ENCODE measurements at places on chromosomes 4 and X.

- DNase-seq: no peak
Observed at GRCh38 chrX:14029039-14029424, 660 bp downstream of the GEMIN8 start.

GRCh38 chr4:153346563-153346962 is 2.1 kb downstream of the MND1 start:
- DNase-seq: no peak

- peak; percentile 15 for DNase-seq
Observed at GRCh38 chrX:103464072-103464773, 55.1 kb downstream of the RAB40A start.

GRCh38 chr4:5683566-5683965 is 24.8 kb downstream of the EVC2 start:
- DNase-seq: no peak

GRCh38 chr4:38805530-38806145 is 1.0 kb upstream of the TLR1 start:
- peak; percentile 25 for DNase-seq

GRCh38 chrX:72306851-72307645 is 1.3 kb upstream of the CITED1 start:
- peak; percentile 4 for DNase-seq

DNA sequence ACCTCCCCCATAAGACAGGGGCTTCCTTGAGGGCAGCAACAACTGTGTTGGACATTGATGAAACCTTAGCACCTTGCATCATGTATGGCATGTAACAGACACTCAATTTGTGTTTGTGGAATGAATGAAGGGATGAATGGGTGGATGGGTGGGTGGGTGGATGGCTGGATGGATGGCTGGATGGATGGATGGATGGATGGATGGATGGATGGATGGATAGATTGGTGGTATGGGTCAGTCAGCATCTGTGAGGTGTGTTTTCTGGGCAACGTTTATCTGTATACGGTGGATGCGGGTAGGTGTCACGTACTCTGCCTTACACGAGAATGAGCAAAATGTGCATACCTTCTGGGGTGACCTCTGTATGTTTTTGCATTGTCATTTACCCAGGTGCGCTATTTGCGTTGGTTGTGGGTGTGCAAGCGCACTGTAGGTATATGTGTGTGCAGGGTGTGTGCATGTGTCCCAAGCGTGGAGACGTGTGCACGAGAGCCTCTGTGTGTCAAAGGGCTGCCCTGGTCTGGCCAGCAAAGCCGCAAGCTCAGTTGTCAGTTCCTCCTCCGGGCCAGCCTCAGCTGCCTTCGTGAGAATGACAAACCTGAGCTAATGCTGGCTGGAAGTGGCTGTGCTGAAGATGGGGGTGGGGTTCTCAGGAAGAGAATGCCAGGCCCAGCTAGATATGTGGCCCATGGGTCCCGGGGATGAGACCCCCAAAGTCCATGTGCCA is 26.5 kb downstream of the ELF4 start:
- DNase-seq: no peak

DNA sequence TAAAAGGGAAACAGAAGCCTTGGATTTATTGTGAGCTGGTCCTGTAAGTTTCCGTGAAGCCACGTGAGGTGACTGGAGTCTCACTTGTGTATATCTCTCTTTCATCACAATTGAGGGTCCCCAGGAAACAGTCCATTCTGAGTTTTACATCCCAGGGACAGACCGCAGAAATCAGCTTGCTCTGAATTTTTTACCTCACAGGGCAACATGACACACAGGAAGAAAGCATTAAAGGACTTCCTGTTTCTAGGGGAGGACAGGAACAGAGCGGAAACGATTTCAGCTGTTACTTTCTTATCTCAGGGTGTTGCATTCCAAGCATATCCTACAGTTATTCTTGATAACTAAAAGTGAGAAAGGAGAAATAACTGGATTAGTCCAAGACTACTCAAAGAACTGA is 553.5 kb downstream of the TRAM1L1 start:
- DNase-seq: no peak

- peak; percentile 54 for DNase-seq
Observed at GRCh38 chrX:39883666-39884065, 214.1 kb downstream of the BCOR start.

DNA sequence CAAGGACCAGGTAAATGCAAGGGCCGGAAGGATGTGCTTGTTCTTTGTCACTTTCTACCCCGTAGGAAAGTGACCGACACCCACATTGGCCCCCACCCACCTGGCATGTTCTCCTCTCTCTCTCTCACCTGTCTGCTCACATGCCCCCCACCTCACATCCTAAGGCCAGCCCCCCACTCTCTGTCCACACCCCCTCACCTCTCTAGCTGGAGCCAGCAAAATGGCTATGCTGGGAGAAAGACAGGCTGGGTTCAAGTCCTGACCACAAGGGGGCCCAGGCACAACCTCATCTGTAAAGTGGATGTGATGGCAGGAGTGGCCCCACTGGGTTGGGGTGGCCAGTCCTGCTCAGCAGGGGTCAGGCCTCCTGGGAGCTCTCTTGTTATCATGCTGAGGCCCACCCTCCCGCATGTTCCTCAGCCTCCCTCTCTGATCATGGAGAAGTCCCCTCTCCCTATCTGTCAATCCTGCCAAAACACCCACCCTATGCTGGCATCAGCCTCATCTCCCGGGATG is 1.7 kb upstream of the PPP2R2C start:
- DNase-seq: no peak

DNA sequence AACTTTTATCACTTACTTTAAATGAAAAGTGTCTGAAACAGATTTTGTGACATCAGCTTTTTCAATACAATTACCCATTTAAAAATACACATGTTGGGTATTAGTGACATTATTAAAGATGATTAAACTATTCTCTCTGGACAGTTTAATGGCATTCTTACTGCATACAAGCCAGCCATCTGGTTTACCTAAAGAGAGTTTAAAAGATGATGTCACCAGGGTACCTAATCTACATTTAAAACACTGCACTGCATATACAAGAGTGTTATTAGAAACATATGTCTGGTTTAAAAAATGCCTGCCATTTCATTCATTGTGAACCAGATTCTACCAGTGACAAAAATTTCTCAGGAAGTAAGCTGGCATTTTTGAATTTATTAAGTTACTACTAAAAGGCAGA is 919.1 kb downstream of the ADGRL3 start:
- no peak for DNase-seq

DNA sequence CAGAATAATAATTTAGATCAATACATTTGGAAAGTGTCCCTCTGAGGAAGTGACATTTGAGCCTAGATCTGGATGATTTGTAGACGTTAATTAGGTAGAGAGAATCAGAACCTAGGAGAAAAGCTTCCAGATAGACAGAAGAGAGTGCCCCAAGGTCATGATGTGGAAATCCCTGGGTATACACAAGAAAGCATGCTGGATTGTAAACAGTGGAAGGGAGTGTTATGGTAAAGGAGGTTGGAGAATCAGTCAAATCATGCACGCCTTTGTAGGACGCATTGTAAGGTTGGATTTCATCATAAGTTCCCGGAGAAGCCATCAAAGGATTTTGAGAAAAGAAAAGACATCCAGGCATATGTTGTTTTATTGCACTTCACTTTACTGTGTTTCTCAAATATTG is 156.3 kb downstream of the PARM1 start:
- no peak for DNase-seq

- DNase-seq: no peak
Observed at GRCh38 chrX:143296521-143296920, 220.8 kb downstream of the SPANXN3 start.

DNA sequence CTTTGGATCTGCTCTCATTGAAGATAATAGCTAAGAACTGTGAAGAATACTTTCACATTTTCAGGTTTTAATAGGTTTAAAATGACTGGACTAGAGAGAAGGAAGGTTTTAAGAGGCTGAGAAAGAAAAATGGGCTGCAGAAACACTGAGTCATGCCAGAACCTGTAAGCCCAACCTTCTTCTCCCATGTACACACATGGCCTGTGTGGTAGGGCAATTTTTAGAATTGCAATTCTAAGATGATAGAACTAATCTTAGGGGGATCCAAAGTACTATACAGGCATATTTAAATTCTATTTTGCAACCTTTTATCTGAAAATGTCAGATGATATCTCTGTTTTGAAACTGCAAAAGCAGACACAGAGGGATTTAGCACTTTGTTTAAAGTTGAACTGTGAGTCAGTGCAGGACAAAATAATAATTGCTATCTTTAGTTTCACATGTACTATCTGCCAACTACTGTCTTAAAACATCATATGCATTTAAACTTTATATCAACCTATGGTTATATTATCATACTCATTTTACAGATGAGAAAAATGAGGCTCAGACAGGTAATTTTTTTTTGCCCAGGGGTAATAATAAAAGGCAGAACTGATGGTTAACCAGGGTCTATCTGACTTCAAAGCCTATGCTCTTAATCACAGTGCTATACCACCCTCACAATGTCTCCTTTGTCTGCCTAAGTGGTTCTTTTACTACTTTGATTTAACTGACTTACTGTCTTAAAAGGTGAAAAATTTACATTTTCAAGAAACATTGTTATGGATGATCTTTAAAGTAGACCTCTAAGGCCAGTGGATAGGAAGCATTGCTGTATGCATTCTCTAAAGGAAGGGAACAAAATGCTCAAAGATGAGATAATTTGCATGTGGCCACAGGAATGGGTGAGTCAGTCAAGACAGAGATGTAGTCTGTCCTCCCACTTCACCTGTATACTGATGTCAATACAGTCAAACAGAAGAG is 4.3 kb downstream of the TMPRSS11E start:
- DNase-seq: peak; percentile 8

GRCh38 chrX:101483705-101484104 is 1.6 kb upstream of the ARMCX4 start:
- DNase-seq: no peak

GRCh38 chr4:180060159-180060889 is 2182.9 kb upstream of the TENM3 start:
- no peak for DNase-seq

- no peak for DNase-seq
Observed at GRCh38 chrX:17552044-17552650, 177.1 kb downstream of the NHS start.

- no peak for DNase-seq
Observed at GRCh38 chr4:156247470-156247869, 293.8 kb upstream of the CTSO start.

DNA sequence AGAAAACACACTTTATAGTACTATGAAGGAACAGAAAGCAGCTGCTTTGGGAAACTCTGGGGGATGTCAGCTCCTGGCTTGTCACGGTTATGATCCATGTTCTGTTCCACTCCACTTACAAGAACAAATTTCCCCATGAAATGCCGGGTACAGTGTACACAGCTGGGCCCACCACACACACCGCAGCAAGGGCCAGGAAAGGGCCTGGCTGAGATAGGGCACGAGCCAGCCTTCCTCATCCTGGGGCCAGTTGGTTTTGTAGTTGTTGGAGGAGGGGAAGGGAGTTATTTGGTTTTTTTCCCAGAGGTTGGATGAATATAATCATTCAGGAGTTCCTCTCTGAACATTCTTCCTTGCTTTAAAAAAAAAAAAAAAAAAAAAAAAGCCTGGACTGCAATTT is 56.8 kb downstream of the SEPSECS start:
- no peak for DNase-seq

DNA sequence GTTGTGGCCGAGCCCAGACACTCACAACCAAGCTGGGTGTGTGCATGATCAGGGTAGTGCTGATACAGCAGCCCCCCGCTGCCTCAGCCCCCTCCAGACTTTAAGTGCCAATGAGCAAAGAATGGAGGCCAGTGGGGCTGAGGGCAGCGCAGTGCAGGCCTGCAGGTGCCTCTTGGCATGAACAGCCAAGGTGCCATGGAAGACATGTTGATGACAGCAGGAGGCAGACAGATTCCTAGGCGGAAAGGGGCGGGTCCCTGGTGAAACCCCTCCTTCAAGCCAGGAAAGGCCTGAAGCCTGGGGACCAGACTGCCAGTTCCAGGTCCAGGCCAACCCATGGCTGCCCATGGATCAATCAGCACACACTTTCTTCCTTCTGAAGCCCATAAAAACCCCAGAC is 253.3 kb upstream of the ETNPPL start:
- no peak for DNase-seq

DNA sequence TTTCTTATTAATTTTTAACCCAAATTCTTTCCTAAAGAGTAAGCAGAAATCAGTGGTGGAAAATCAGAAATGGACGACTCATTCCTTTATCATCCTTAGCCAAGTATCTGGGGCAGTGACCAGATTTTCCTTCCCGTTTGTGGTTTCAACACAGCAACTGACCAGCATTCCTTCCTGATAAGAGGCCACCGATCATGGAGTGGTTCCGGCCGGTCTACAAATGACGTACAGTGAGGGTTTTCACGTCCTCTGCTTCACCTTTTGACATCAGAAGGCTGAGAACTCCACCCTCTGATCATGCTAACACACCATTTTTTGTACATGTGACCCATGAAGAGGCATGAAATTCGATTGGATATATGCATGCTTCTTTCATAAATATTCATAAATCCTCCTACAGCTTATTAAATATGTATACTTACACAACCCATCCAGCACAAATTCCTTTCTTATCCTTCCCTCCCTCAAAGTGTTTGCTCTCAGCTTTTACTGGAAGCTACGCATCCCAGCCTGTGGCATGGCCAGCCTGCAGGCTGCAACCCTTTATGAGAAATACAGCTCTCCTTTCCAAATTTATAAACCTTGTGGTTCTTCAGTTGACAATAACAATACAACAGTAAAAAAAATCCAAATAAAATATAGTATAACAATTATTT is 173.0 kb upstream of the CASK start:
- no peak for DNase-seq

DNA sequence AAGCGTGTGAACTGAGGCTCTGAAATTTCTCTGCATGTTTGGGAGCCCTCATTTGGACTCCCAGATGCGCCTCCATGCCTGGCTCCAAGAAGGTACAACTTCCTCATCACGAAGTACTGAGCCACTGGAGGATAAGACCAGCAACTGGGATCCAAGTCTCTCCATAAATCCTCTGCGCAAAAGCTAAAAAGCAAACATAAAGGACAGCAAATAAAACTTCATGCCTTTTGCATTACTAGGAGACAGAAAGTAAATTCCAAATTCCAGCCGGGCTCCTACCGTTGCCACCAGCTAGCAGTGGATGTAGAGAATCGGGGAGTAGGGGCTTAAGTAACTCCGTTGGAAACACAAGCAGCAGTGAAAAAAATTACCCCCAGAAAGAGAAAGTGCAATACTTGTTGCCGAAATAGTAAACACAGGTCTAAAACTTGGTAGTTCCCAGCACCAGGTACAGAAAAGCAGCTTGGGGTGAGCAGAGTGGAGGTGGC is 477.1 kb upstream of the TENM3 start:
- no peak for DNase-seq

DNA sequence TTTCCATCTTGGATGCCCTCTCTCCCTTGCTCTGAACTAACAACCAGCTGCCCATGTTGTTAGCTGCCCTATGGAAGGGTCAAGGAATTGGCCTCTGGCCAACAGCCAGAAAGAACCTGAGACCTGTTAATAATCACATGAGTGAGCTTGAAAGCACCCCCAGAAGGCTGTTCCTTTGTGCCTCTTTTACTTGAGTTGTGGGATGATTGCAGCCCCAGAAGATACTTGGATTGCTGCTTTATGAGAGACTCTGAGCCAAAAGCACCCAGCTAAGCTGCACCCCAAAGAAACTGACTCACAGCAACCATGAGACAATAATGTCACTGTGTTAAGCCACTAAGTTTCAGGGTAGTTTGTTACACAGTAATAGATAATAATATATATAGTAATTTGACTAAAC is 73.3 kb downstream of the FRYL start:
- no peak for DNase-seq

GRCh38 chr4:10582059-10582686 is 102.4 kb downstream of the CLNK start:
- DNase-seq: peak; percentile 9

GRCh38 chr4:69078852-69079251 is 17.4 kb upstream of the UGT2B7 start:
- DNase-seq: no peak

Measured in CD4-positive, alpha-beta T cell treated with Interleukin-4 for 4 hours (primary cell).